ENCODE measurements at places on chromosomes 7 and 10.

DNA sequence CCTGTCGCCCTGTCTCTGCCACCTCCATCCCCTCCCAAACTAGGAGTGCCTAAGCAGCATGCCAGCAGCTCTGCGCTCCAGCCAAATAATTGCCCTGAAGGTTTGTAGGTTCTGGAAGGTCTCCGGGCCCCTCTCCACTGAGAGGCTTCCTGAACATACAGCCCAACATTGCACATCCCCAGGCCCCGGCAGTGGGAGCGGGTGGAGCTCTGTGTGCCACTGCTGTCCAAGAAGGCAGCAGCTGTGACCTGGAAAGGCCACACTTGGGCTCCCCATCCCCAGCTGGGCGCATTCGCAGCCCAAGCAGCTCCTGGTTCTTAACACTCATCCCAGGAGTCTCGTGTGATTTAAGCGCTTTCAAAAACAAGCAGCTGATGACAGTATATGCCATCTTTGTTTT is 95.7 kb downstream of the COL13A1 start:
- no peak for DNase-seq

DNA sequence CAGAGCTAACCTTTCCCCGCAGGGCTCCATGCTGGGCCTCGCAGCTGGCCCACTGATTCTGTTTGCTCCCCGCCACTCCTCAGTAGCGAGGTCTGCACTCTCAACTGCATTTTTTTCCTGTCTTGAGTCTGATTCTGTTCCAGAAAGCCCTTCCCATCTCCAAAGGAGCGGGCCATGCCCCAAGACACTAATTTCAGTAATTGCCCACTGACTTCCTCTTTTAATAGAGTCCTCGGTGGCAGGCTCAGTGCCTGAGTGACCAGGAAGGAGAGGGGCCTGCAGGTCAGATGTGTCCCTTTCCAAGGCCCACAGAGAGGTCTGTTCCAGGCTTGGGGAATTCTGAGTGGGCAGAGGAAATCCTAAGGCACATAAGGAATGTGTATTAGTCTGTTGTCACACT is 77.4 kb downstream of the ADCY1 start:
- no peak for DNase-seq

DNA sequence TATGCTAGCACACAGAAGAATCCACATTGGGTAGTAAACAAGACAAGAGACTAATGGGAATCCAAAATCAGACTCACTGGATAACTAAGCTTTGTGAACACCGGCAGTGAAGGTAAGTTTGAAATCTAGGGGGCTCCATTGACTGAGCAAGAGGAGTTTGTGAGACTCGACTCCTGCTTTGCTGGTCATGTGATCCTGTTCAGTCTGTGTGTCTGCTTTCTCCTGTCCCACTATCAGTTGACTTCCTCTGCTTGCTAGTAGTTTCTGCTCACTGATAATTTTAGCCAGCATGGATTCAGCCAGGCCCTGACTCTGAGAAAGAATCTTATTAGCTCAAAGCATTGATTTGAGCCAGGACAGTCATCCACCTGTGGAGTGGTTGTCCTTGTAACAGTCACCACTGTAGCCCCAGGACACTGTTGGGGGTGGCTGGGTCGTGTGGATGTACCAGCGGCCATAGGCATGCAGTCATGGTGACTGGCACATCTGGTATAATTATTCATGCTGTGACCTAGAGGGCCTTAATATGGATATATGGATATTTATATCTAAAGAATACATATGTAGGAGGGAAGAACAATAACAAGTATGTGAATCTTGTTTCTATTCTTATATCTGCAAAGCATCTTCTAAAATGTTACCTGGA is 44.4 kb downstream of the DNAH11 start:
- DNase-seq, result no peak

DNA sequence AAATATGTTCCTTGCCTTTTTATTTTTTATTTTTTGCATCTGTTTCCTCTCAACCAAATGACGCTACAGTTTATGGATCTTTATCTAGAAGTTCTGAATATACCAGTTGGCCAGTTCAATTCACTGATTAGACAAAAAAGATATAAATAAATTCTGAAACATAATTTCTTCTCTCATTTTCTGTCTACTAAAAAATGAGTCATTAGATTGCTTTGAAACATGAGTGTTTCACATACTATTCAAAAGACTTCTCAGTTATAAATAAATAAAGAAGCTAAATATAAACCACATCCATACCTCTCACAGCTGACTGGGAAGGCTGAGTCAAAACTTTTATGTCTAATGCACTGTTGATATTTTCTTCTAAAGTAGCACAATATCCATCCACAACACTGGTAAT is 97.6 kb upstream of the GPR22 start:
- DNase-seq, result peak; percentile 55

GRCh38 chr7:124192885-124193284 is 160.0 kb upstream of the TMEM229A start:
- DNase-seq, result no peak

DNA sequence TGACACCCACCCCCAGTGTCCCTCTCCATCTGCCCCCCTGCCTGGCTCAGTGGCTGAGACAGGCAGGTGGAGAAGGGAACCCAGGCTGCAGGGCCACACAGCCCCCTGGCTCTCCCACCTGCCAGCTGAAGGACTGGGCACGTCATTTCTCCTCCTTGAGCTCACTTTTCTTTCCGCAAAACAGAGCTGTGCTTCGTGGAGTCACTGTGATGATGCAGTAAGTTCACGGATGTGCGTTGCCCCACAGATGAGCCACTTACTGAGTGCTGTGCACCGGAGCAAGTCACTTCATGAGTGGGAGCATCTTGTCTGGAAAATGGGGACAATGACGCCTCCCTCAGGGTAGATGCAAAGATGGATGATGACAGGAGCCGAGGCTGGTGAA is 2.7 kb downstream of the OPN4 start:
- DNase-seq, result no peak

- peak; percentile 64 for DNase-seq
These were observed 82.6 kb downstream of the PRKG1 start for GRCh38 chr10:51156926-51157325.

DNA sequence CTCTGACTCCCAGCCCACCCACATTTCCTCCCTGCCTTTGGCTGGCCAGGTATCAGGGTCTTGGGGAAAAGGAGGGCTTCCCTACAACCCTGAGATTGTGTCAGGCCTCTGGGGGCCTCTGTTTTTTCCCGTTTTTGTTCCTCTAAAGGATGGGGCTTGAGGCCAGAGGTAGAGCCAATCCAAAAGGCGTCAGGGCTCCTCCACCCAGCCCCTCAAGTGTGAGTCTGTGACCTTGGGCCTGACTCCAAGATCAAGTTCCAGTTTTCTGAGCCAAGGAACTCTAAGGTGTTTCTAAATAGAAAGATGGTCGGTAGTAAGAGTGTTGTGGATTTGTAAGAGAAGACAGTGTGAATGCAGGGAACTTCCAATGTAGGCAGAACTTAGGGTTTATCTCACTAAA is 6.6 kb downstream of the EEPD1 start:
- DNase-seq, result no peak

GRCh38 chr10:101444058-101444898 is 90.3 kb downstream of the BTRC start:
- no peak for DNase-seq

DNA sequence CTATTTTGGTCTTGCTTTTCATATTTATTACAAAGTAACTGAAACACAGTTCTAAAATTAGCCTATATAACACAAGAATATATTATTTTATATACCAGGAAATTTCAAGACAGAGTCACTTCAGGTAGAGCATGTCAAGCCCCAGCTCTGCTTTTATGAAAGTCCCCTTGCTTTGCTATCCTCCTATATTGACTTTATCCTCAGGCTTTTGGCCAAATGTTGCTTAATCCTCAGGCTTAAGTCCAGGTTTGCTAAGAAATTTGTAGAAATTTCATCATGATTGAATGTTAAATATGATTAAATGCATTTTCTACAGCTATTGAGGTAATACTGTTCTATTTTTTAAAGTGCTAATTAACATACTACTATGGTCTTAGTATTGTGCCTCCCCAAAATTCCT is 227.6 kb downstream of the FZD1 start:
- peak; percentile 19 for DNase-seq

- DNase-seq, result no peak
These were observed 53.6 kb downstream of the VIPR2 start for GRCh38 chr7:159091041-159091440.

All from fibroblast of gingiva (primary cell).